Stimulated activated CD4-positive, alpha-beta T cell treated with anti-CD3 and anti-CD28 coated beads, Interleukin-4, amount 100 ng/mL, for 1 hour (primary cell): ENCODE measurements at places on chromosomes 3 and 15.

GRCh38 chr15:59618406-59618805 is 6.8 kb downstream of the GCNT3 start:
- no peak for DNase-seq

DNA sequence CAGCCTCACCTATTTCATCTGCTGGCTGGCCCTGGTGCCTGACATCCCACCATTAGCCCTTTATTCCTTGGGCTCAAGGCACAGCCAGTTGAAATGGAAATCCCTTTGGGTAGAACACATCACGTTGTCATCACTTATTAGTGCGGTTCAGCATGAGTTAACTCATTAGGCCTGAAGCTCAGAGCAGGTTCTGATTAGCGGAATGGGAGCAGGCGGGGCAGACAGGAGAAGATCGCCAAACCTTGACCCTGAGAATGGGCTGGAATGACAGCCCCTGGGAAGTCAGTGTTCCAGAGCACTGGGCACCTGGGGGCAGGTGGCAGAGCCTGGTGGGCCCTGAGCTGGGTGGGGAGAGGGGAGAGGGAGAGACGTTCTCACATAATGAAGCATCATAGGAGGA is 5.8 kb downstream of the ITGA11 start:
- no peak for DNase-seq

DNA sequence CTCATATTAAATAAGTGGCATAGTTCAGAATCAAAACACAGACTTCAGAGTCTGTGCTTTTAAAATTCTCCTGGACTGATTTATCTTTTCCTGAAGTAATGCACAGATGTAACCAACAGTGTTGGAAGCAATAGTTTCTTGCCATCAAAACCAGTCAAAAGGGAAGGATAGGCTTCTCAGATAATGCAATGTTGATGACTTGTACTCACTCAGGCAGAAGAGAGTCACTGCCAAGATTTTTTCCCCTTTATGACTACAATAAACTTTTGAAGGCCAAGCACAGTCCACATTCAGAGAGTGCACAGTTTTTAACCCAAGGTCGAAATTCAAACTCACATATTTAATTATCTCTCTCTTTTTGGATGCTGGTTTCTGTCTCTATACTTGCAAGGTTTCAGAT is 305.0 kb upstream of the SGO1 start:
- no peak for DNase-seq

DNA sequence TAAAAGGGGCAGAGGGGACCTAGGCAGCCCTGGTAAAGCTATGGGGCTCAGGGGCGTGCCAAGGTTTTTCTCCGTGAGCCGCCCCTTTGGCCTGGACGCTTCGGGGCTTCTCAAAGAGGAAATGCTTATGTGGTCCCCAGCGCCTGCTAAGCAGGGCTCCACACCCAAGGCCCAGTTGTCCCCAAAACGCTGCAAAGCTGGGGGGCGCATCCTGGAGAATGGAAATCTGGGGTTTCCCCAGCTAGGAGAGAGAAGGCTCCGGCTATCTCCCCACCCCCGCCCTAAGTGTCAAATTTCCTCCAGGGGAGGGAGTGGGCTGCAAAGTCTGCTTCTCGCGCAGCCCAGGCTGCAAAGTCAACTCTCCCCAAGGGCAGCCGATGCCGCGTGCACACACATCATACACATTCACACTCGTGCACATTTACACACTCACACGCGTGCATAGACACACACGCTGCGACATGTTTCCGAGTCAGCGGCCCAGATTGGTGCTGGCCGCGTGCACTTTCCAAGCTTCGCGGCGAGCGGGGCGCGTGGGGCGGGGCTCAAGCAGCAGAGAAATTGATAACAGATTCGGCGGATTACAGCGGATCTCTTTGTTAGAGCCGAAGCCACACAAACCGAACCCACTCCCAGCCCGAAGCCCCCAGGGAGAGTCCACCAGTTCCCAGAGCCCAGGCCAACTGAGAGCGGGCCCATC is 4.5 kb downstream of the WNT5A start:
- no peak for DNase-seq

DNA sequence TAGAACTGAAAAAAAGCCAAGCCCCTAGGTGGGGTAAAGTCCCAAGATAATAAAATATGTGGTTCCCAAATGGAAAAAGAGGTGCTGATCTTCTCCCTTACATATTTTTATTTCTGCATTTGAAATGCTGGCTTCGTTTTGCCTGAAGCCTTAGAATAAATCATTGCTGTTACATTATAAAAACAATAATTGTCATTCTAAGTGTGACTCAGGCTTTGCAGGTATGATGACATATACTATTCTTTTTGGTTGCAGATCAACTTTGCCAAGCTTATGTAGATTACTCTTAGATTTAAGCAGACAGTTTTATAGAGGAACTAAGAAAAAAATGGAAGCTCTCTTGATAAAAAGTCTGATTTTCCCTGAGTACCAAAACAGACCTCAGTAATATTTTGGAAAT is 7.5 kb downstream of the IDH3A start:
- no peak for DNase-seq

GRCh38 chr15:29470311-29470710 is 200.7 kb upstream of the NSMCE3 start:
- no peak for DNase-seq

DNA sequence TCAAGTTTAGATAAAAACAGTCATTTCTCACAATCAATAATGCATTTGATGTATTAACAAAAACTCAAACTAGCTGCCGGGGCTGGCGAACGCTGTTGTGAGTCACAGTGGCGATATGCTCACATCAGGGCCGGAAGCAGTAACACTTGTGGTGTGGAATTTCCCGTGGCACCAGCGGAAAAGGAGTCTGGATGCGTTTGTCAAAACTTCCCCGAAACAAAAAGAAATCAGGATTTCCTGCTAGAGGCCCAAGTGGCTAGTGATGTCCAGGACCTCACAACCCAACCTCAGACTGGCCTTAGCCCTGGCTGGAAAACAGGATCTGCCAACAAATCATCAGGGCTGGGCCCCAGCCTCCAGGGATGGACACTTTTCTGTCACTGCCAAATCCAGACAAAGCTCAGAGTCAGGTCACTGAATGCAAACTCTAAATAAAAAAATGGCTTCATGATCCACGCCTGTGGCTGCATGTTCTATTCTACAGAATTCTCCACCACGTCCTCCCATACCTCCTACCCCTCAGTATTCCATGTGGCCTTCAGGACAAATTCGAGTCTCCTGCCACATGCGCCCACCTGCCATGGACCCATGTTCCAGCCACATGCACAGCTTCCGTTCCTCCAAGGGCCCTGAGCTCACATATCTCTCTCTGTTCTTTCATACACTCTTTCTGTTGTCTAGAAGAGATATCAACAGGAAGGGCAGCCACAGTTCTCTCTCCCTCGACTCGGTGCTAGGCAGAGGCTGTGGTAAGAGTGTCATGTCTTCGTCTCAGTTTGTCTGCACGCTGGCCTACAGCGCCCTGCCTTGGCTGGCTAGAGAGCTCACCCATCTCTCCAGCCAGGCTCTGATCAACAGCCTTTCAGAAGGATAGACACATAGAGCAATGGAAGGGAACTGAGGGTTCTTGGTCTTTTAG is 35.4 kb downstream of the EHD4 start:
- peak; percentile 76 for DNase-seq

GRCh38 chr15:40766194-40766815 is 2.4 kb downstream of the GCHFR start:
- no peak for DNase-seq

- no peak for DNase-seq
Measured at GRCh38 chr3:161343986-161344385, 27.3 kb downstream of the SPTSSB start.

DNA sequence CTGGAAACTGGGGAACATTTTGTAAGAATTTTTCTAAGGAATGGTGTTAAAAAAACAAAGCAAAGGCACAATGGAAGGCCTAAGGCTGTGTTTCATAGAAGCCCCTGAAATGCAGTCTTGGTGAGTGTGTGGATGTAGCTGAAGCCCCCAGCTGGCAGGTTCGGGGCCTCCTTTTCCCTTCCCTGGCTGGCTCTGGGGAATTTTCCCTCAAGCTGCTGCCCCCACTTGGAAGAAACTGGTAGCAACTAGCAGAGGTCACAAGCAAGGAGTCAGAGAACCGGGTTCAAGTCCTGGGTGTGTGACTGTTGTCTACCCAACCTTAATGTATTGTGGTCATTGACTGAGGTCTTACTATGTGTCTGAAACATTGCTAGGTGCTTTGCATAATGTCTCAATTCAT is 85.3 kb upstream of the MYZAP start:
- DNase-seq: no peak

GRCh38 chr15:69034352-69034751 is 19.9 kb downstream of the NOX5 start:
- no peak for DNase-seq

- DNase-seq: no peak
Measured at GRCh38 chr15:43251185-43251870, 15.4 kb downstream of the TGM5 start.

DNA sequence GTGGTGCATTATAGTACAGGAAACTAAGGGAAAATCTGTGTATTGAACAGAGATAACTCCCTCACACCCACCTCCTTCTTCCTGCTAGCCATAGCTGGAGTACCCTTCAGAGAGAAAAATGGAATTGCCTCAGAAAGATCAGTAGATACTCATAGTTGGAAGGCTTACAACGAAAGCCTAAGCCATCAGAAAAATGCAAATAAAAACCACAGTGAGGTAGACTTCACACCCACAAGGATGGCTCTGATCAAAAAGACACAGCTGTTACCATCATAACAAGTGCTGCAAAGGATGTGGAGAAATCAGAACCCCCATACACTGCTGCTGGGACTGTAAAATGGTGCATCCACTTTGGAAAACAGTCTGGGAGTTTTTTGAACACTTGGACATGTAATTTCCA is 7.4 kb upstream of the DLG1 start:
- DNase-seq: no peak

DNA sequence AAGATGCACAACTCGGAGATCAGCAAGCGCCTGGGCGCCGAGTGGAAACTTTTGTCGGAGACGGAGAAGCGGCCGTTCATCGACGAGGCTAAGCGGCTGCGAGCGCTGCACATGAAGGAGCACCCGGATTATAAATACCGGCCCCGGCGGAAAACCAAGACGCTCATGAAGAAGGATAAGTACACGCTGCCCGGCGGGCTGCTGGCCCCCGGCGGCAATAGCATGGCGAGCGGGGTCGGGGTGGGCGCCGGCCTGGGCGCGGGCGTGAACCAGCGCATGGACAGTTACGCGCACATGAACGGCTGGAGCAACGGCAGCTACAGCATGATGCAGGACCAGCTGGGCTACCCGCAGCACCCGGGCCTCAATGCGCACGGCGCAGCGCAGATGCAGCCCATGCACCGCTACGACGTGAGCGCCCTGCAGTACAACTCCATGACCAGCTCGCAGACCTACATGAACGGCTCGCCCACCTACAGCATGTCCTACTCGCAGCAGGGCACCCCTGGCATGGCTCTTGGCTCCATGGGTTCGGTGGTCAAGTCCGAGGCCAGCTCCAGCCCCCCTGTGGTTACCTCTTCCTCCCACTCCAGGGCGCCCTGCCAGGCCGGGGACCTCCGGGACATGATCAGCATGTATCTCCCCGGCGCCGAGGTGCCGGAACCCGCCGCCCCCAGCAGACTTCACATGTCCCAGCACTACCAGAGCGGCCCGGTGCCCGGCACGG is 991 bp downstream of the SOX2 start:
- no peak for DNase-seq

GRCh38 chr15:20358066-20358778 is 183.4 kb downstream of the GOLGA6L6 start:
- peak; percentile 4 for DNase-seq

DNA sequence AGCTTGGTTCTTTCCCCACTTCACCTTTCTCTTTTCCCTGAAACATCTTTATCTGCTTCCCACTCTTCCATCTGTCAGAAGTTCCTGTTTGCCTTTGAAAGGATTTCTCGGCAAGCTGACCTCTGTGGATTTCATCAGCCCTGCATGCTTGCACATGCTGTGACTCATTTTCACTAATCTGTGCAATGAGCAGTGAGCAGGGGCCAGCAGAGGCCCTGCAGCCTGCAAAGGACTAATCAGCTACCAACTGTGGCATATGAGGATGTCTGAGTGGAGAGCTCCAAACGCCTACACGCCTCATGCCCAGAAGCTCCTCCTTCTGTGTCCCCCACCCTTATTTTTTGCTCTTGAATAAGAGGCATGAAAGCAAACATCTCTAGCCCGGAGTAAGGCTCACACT is 333.0 kb upstream of the SEMA6D start:
- DNase-seq: no peak

GRCh38 chr3:13826672-13827071 is 53.2 kb downstream of the WNT7A start:
- no peak for DNase-seq

DNA sequence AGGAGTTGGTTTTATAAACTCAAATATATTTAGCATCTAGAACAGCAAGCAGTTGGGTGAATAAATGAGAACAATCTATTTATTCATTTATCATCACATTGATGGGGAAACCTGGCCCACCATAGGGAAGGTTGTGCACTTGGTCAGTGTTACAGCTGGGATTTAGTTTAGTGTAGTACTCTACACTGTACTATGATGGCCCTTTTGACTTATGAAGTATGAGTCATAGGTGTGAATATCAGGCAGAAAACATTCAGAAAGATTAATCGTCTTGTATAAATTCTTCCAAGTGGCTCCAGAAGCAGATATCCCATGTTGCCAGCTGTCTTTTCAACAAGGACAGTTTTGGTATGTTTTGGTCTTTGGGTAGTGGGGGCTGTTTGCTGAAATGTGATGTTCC is 38.0 kb downstream of the BBS4 start:
- no peak for DNase-seq

GRCh38 chr3:128878556-128879124 is 780 bp upstream of the ACAD9 start:
- DNase-seq: peak; percentile 9

DNA sequence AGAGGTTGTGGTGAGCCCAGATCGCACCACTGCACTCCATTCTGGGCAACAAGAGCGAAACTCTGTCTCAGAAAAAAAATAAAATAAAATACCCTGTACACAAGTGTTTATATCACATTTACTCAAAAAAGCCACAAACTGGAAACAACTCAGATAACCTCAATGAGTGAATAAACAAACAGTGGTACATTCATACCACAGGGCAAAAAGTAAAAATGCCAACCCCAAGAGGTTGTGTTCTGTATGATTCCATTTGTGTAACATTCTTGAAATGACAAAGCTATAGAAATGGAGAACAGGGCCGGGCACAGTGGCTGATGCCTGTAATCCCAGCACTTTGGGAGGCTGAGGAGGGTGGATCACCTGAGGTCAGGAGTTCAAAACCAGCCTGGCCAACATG is 12.9 kb downstream of the EDC3 start:
- no peak for DNase-seq

GRCh38 chr15:99706557-99707303 is 26.5 kb downstream of the LYSMD4 start:
- peak; percentile 18 for DNase-seq

GRCh38 chr15:26771168-26771567 is 1.7 kb downstream of the GABRB3 start:
- no peak for DNase-seq
